SK-N-SH (cell line): ENCODE measurements at places on chromosomes 6 and 20. TPM values are rescaled to one million over a fixed set of nuclear protein-coding genes. Genes with fewer than 3 reads are reported as not detected.
A peak's percentile ranks its signal among the peaks of the same experiment; 100 is the strongest.

ARMH2 gene
- polyA plus RNA-seq, result not detected in 2 replicates

ADGB gene
- polyA plus RNA-seq, result not detected in 2 replicates

STK38 gene
- 10.2 and 12.0 TPM in 2 replicates for polyA plus RNA-seq

PAQR8 gene
- 2.3 and 2.4 TPM in 2 replicates for polyA plus RNA-seq

RNF144B gene
- 1.2 and 1.8 TPM in 2 replicates for polyA plus RNA-seq

BTN1A1 gene
- not detected in 2 replicates for polyA plus RNA-seq

SRSF12 gene
- 1.1 TPM in 2 replicates for polyA plus RNA-seq

TPX2 gene
- polyA plus RNA-seq, result 14.4 and 17.1 TPM in 2 replicates

DNA sequence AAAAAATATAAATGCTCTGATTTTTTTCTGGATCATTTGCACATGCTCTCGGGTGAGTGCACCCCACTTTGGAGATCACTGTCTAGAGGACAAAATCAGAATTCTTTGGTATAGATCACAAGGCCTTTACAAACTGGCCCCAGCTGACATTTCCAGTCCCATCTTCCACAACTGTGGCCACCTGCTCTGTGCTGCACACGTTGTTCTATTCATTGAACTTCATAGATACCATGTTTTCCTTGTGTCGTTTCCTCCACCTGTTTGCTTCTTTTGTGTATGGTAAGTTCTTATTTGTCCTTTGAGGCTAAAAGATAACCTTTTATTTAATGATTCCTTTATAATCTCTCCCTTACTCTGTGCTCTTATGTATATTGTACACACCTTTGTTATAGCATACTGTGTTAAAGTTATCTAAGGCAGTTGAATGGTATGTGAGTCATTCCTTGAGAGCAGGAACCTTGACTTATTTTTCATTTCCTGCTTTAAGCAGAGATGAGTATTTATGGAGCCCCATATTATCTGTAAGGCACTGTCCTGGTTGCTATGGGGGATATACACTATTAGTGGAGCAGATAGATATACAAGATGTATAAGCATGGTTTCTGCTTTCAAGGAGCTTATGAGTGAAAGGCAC is 12.0 kb upstream of the SLC17A5 start:
- DNase-seq, result no peak

DNA sequence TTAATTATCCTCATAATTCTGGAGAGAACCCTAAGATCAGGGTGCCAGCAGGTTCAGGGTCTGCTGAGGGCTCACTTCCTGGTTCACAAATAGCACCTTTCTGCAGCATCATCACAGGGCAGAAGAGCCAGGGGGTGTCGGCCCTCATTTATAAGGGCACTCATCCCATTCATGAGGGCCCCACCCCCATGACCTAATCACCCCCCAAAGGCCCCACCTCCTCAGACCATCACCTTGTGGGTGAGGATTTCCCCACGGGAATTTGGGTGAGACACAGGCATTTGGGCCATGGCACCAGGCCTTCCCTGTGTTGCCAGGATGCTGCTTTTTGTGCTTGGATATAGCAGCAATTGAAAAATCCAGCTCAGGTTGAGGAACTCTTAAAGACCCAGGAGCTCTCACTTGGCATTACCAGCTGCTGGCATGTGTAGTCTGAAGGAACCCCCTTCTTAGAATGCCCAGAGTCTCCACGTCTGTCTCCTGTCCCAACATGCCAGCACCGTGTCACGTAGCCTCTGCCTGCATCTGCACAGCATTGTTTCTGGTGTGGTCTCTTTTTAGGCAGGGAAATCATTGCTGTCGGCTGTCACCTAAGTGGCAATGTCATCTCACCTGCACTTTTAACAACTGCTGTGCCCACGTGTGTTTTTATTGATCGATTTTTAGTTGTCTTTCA is 71.5 kb downstream of the RPP40 start:
- DNase-seq, result no peak

- peak; percentile 36 for DNase-seq
Measured at GRCh38 chr20:58466729-58467571, 48.2 kb downstream of the APCDD1L start.

DNA sequence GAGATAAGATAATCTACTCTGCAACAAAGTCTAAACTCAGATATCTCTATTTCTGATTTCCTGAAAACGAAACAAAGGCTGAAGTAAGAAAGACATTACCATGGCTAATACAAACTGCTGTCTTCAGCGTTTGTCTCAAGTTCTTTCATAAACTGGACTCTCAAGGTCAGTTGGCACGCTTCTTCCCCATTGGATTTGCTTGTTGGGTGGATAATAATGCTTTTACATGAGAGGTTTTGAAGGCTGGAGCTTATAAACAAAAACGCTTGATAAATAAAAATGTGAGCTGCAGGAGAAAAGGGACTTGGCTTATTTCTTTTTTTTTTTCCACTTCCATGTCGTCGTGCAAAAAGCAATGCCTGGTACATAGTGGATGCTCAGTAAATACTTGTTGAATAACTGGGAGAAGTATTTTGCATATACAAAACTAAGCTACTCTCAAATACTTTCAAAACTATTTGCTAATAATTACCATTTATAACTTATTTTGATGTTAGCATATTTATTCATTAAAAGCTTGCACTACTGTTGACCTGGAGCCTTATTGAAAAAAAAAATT is 65.7 kb upstream of the EEF1A1 start:
- DNase-seq, result no peak

DNA sequence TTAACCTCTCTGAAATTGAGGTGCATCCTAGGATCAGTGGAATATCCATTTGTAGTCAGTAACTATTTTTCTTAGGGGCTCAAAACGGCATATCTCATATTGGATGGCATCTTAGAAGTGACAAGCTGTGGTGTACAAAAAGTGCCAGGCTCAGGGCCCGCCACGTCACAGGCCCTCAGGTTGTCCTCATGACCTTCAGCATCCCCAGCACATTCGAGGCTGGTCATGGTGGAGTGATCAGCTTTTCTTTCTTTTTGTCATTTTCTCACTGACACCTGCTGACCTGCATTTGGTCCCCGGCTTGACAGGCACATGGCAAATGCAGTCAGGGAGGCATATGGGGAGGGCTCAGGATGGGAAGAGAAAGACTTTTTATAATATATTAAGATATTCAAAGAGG is 7.1 kb upstream of the E2F1 start:
- DNase-seq, result no peak

DNA sequence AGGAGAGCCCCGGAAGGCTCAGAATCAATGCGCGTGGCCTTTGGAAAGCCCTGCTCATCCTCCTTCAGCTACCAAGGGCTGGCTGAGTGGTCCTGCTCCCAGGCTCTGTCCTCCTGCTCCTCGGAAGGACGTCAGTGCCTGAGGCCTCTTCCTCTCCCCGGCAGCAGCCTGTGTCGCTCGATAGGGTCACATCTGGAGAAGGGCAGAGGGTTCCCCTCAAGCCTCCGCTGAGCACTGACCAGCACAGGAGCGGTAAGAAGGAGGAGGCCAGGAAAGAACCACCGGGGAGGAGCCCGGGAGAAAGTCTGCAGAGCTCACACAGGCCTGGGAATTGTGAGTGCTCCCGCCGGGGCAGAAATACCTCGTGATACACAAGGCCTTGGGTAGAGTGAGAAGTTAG is 21.2 kb downstream of the KIF25 start:
- no peak for DNase-seq

DNA sequence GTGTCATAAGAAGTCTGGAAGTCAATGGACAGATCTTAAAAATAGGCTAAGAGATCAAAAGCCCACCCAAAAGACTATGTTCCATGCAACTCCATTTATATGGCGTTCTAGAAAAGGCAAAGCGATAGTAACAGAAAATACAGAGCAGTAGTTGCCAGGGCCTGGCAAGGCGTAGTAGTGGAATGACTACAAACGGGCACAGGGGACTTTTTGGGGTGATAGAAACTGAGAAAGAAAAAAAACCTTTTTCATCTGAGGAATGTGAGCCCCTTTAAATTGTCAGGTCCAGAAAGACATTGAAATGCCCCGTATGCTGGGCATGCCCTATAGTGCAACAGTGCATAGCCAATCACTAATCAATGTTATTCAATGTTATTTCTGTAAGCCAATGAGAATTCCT is 47.2 kb upstream of the FAM50B start:
- DNase-seq, result no peak

- no peak for DNase-seq
Measured at GRCh38 chr20:49583669-49584417, 15.9 kb upstream of the PTGIS start.

GRCh38 chr6:25016014-25016720 is 80.4 kb upstream of the RIPOR2 start:
- DNase-seq, result no peak

DNA sequence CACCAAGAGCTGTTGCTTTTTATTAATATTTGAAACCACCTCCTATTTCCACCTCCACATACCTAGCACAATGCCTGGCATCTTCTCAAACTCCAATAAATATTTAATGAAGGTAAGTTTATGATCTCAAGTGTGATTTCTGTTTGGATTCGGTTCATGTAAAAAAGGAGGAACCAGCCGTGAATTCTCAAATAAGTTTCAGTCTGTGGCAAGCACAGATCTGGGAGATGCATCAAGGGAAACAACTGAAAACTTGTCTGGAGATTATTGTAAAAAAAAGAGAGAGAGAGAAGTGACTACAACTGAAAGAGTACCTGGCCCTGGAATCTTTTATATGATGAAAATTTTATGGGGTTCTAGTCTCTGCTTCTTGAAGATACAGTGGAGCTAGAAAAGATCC is 52.8 kb upstream of the PNRC1 start:
- DNase-seq, result no peak

GRCh38 chr20:48041078-48041780 is 255.9 kb upstream of the SULF2 start:
- peak; percentile 70 for DNase-seq

- peak; percentile 72 for DNase-seq
Measured at GRCh38 chr6:31769684-31770371, 7.3 kb downstream of the VWA7 start.
